ENCODE measurements at places on chromosomes 5 and 9. TPM values are rescaled to one million over a fixed set of nuclear protein-coding genes. Genes with fewer than 3 reads are reported as not detected.

GRCh38 chr9:97819735-97820134 lies 33.3 kb upstream of the FOXE1 start:
- DNase-seq, result no peak

The NME5 gene
- 0.25 TPM for total RNA-seq

The ADGRV1 gene
- total RNA-seq, result 0.47 TPM

The FOXD4L4 gene
- 0.07 TPM for total RNA-seq
